ENCODE measurements at places on chromosomes 16 and 17.

- DNase-seq = no peak
These were observed 135.1 kb downstream of the SKAP1 start for GRCh38 chr17:48294806-48295361.

DNA sequence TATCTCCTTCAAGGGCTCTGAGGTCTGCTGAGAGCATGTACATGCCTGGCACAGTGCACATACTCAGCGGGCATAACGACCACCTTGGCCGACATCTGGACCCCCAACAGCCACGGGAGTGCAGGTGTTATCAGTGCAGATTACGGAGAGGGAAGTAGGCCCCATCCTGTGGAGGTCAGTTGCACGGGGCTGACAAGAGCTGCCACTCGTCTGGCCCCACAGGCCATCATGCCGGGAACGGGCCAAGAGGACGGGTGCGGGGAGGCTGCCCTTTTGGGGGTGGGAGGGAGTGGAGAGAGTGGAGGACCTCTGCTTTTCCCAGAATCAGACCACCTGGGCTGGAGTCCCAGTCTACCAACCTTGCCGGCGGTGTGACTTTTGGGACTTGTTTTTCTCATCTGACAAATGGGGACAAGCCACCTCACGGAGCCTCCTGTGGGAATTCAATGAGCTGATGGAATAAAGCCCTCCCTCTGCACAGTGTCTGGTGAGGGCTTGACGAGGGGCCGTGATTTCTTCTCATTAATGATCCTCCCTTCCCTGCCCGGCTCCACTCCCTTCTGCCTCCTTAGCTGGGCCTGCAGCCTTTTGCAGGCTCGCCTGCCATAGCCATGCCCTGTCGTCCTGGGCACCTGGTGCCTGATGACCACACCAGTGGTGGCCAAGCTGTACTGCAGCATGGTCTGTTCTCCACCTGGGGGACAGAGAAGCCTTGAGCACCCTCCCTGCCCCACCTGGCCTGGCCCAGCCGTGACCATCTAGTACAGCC is 4.6 kb downstream of the PRSS33 start:
- DNase-seq = peak; percentile 40

- DNase-seq = no peak
These were observed 668 bp downstream of the ATPAF2 start for GRCh38 chr17:18038149-18038850.

- DNase-seq = no peak
These were observed 13.4 kb downstream of the SMIM5 start for GRCh38 chr17:75646638-75646992.

GRCh38 chr17:65173976-65174683 is 37.0 kb downstream of the RGS9 start:
- DNase-seq = no peak

DNA sequence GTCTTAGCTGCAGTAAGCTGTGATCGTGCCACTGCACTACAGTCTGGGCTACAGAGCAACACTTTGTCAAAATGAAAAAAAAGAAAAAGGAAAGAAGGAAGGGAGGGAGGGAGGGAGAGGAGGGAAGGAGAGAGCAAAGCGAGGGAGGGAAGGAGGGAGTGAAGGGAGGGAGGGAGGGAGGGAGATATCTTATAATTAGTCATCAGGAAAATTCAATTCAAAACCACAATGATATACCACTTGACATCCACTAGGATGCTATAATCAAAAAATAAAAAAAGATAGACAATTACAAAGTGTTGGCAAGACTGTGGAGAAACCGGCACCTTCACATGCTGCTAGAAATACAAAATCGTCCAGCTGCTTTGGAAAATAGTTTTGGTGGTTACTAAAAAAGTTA is 93.8 kb downstream of the CDC27 start:
- DNase-seq = no peak

DNA sequence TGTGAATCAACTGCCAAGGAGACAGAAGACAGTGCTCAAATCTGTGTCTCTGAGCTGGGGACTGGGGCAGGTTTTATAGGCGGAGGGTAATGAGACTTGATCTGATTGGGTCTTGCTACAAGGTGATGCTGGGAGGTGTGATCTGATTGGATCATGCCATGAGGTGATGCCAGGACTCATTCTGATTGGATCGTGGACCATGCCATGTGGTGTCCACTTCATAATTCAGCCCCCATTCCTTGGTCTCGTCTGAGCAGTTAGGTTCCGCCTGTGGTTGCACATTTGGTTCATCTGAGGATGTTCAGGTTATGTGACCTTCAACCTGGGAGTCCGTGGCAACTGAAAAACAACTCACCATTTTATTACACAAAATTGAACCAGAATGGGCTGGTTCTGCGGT is 41.0 kb downstream of the OTOA start:
- DNase-seq = no peak

Data from Right ventricle myocardium inferior (tissue), 1 donor.